NCI-H1105 (cell line): ENCODE measurements at places on chromosomes 5 and 9.

DNA sequence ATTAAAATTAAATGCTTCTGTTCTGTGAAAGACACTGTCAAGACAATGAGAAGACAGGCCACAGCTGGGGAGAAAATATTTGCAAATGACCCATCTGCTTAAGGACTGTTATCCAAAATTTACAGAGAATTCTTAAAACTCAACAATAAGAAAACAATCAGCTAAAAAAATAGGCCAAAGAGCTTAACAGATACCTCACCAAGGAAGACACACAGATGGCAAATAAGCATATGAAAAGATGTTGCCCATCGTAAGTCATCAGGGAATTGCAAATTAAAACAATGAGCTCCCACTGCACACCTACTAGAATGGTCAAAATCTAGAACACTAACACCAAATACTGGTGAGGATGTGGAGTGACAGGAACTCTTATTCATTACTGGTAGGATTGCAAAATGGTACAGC lies 10.3 kb downstream of the WNK2 start:
- DNase-seq: no peak

DNA sequence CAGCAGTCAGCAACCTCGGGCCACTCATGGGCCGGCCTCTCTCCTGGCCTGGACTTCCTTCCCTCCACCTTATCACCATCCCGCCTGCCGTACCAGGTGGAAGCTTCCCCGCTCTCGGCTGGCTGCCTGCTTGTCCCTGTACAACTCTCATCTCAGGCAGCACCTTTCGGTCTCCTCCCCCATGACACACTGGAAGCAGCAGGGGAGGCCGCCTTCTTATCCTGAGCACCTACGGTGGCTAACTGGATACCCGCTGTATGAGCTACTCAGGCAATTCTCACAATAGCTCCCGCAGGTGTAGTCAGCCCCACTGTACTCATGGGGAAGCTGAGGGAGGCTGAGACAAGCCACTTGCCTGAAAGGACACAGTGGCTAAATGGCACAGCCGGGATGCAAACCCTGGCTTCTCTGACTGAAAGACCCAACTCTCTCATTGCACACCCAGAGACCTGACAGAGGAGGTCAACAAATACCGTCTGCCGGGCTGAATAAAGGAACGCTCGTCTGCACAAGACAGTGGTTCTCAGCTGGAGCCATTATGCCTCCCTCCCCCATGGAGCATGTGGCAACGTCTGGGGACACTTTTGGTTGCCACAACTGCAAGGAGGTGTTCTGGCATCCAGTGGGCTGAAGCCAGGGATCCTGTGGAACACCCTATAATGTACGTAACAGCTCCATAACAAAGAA lies 9.6 kb downstream of the STK10 start:
- no peak for DNase-seq

DNA sequence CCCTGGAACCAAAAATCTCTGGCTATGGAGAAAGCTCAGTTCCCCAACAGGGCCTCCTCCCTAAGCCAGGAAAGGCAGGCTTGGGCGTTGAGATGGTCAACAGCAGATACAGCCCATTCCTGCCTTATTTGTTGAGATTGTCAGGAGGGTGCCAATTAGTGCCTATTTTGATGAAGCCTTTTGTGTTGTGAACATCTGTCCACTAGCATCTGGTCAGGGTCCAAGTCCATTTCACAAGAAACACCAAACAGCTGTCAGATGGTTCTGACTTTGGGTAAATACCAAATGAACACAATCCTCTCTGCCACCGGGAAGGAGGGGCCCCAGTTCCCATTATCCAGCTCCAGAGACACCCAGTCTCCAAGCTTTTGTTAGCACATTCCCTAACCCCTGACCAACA lies 19.9 kb downstream of the SEMA6A start:
- no peak for DNase-seq

DNA sequence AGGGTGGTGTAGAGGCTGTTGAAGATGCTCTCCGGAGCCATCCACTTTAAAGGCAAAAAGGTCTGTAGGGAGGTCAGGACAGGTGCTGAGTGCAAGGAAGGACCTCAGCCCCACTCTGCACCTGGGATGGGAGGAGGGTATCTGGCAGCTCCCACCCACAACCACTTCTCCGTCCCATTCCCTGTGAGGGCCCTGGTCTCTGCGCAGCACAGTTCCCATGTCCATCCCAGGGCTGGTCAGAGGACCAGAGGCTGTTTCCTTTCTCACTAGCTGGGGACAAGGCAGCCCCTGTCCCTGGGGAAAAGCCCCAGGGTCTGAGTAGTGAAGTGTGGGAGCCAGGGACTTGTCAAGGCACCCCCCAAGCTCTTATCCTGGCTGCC lies 33.7 kb upstream of the CSF1R start:
- DNase-seq: no peak

GRCh38 chr5:159210210-159210661 lies 883 bp upstream of the RNF145 start:
- DNase-seq: no peak

DNA sequence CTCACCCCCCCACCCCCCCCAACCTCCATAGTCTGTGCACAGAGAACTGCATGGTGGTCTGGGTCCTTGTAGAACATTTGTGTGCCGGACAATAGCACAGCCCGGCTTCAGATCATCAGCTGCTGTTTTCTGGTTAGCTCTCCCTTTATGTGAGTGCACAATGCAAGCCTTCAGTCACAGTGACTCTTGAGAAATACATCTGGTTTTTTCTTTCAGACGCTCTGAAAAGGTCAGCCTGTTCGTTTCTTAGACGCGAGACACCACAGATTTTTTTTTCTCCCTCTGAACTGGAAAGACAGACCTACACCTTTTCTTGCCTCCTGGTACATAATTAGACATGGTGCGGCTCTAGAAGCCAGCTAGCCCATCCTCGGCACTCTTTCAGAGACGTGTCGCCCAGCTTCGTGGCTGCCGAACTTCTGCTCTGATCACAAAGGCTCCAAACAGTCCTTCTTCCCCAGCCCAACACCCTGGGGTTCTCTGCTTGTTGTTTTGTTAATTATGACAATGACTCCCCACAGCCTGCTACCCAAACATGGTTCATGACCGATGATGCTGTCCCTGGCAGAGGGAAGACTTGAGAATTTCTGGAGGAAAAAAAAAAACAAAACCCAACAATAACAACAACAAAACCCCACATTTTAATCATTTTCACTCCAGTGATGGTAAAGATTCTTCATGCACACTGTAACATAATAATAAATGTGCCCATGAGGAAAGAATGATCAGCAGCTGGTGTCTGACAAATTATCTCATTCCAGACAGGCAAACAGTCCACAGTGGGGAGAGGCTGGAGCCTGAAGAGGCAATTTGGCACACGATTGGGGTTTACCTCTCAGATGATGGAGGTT lies 241.4 kb upstream of the ZNF462 start:
- DNase-seq: no peak

DNA sequence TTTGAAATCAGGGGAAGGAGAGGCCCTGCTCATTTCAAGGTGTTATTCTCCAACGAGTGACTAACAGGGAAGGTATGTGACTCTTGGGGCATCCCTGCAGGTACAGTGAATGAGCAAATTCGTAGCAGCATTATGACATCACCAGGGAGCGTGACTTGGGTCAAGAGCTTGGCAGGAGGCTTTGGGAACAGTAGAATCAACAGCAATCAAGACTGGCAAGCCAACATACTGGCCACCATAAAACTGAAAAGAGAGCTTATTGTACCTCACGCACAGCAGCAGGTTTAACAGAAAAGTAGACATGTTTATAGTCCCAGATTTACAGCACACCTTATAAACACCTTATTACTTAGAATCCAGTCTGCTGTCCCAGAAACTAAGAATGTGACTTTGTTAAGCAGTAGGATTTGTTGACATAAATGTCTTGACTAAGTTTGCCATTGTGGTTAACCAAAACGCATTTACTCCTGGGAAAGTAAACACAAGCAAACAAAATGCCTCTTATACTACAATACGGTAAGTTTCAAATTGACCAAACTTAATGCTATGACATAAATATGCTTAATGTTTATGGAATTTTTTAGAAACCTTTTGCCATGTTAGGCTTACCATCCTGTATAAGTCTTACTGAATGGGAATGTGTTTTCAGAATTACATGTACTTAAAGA lies 297.8 kb downstream of the NPR3 start:
- DNase-seq: no peak

GRCh38 chr9:131667576-131667975 lies 72.3 kb downstream of the RAPGEF1 start:
- no peak for DNase-seq

GRCh38 chr9:112380825-112381221 lies 915 bp downstream of the HSDL2 start:
- DNase-seq: no peak

DNA sequence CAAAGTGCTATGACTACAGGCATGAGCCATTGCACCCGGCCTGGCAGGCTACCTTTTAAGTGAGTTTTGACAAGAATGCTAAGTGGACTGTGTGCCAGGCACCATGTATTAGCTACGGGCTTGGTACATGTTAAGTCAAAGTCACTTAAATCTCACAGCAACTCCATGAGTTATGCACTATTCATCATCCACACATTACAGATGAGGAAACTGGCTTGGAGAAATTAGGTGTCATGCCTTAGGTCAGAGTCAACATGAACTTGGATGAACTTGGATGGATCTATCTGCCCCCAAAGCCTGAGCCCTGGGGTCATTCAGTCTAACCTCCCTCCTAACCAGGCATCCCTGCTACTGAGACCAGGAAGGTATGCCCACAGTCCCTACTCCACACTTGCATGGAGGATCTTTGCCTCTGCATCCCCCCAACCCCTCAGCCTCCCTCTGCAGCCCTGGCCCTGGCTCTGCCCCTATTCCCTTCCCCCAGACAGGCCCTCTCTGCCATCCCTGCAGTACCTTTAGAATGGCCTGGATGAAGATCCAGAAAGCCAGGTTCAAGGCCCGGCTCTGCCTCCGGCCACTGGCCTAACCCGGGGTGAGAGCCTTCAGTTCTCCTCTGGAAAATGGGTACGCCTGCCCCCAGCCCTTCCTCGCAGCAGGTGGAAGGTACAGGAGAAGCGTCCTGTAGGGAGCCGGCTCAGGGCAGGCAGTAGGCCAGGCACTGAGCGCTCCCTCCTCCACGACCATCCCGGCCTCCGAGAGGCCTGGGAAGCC lies 685 bp upstream of the ADGRD2 start:
- DNase-seq: no peak

DNA sequence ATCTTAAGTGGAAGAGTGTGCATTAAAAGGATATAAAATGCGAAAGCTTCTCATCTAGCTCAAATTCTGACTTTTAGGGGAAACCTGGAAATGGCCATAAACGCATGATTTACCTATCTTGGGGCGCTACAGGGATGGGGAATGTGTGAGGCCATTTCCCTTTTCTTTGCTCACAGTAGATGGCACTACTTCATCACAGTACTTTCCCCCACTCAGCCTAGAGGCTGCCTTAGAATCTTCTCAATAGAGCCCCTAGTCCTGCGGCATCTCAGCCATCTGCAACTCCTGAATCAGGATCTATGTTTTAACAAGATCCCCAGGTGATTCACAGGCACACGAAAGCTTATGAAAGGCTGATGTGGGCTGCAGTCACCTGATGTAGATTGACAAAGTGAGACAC lies 110.8 kb downstream of the LHFPL2 start:
- DNase-seq: no peak

DNA sequence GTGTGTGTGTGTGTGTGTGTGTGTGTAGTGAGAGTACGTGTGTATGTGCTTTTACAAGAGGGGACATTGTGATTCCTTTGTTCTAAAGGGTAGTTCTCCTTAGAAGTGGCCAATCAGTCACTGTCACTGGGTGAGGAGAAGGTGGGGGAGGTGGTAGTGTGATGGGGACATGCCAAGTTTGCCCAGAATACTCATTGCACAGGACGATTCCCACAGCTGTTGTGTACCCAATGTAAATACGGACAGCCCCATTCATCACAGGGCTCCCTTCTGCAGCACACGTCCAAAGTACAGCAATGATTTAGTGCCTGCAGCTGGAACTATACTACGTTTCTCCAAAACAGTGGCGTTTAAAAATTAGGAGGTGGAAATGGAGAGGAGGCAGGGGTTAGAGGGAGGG lies 287.8 kb downstream of the TLR4 start:
- DNase-seq: peak; percentile 95

DNA sequence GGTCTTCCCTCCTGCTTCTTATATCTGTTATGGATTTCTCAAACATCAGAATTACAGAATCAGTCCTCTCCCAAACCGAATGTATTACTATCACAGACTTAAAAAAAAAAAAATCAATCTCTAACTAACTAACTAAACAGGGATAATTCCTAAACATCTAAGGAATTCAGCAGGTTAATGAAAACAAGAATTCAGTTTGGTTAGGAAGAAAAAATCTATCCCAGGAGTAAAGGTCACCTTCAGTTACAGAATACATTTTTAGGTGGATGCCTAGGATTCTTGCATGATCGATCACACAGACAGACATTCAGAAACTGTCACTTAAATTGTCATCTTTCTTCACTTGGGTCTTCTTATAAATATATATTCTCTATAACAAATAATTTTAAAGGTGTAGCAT lies 11.5 kb downstream of the PTAR1 start:
- no peak for DNase-seq

- no peak for DNase-seq
Observed at GRCh38 chr5:126129431-126129830, 293.8 kb upstream of the GRAMD2B start.

- no peak for DNase-seq
Observed at GRCh38 chr9:69190863-69191181, 16.7 kb downstream of the TJP2 start.

- no peak for DNase-seq
Observed at GRCh38 chr9:137406085-137406760, 16.7 kb downstream of the EXD3 start.

DNA sequence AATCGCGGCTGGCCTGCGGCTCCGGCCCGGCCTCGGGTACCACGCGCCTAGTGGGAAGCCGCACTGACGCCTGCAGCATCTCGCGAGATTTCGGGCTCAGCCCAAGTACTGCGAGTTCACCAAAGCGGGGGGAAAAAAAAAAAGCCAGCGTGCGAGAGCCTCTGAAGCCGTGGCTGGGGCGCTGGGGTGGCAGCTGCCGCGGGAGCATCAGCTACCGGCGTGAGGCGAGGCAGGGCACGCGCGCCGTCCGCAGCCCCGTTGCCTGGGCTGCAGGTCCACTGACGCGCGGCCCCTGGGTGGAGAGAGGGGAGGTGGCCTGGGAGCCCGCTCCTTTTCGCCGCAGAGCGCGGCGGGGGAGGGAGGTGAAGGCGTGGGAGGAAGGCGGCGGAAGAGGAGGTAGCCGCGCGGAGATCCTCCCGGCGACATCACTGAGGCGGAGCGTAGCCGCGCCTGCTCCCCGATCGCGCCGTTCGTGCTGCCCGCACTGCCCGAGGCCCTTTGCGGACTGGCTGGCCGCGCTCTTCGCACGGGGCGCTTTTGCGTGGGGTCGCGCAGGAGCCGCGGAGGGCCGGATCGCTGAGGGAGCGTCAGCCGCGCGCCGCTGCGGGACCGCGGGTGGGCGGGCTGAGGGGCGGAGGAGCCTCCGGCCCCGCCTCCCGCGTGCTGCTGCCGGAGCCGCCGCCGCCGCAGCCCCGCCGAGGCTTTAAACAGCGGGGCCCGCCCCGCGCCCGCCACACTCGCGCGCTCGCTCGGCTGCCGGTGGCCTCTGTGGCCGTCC lies at the start of gene SLC12A2:
Gene SLC12A2 (plus strand): TSS at position 734 of the 778 bp plus-strand sequence. CDS start 189 bp downstream, outside the sequence.
- DNase-seq: peak; percentile 83

- no peak for DNase-seq
Observed at GRCh38 chr9:121895818-121896544, 197.1 kb downstream of the TTLL11 start.

GRCh38 chr5:37950436-37950835 lies 110.6 kb upstream of the GDNF start:
- no peak for DNase-seq
